ENCODE measurements at places on chromosomes 11 and 22. TPM values are rescaled to one million over a fixed set of nuclear protein-coding genes. Genes with fewer than 3 reads are reported as not detected.

Gene SLN
- total RNA-seq = not detected

Gene GALNT18
- 8.8 TPM for total RNA-seq

Gene OR4A16
- total RNA-seq = not detected

Gene POU2AF3
- total RNA-seq = not detected

Gene MYO7A
- 0.48 TPM for total RNA-seq

Gene APLNR
- not detected for total RNA-seq

Gene C11orf24
- total RNA-seq = 29.4 TPM

Gene ACR
- total RNA-seq = not detected

Gene AIP
- total RNA-seq = 144 TPM

Gene TCF20
- total RNA-seq = 68.3 TPM

Gene MAJIN
- 1.2 TPM for total RNA-seq

Gene OR52N4
- total RNA-seq = 0.23 TPM

Data from activated CD4-positive, alpha-beta T cell treated with anti-CD3 and anti-CD28 coated beads for 36 hours (primary cell).